ENCODE measurements at places on chromosomes 13 and 19. TPM values are rescaled to one million over a fixed set of nuclear protein-coding genes. Genes with fewer than 3 reads are reported as not detected.

DNA sequence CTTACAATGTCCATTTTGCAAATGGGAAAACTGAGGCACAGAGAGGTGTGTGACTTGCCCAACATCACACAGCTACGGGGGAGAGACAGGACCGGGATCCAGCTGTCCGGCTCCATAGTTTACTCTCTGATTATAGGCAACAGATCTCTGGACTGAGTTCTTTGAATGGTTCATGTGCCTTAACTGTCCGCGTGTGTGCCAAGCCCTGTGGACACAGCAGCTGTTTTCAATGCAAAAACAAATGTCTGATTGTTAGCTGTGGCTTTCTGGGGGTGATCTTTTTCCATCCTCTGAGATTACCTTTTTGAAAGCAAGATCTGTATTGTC, 94.1 kb downstream of the KL start:
- ATAC-seq = no peak

GRCh38 chr13:35698911-35699576, 222.6 kb upstream of the MAB21L1 start:
- ATAC-seq = peak; percentile 36

DNA sequence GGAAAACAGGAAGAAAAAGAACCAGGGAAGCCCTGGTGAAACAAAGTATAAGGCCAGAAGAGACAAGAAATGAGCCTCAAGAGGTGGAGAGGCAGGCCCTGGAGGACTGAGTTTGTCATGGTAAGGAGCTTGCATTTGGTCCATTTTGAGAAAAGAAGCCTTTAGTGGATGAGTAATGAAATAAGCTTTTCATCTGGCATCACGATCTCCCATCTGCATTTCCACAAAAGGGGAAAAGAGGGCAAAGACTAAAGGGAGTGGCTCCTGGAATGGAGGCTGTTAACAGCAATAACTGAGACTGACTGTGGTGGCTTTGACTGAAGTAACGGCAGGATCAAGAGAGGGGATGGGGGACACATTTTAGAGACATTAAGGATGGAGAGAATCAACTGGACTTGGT, 148.8 kb upstream of the NBEA start:
- no peak for ATAC-seq

DNA sequence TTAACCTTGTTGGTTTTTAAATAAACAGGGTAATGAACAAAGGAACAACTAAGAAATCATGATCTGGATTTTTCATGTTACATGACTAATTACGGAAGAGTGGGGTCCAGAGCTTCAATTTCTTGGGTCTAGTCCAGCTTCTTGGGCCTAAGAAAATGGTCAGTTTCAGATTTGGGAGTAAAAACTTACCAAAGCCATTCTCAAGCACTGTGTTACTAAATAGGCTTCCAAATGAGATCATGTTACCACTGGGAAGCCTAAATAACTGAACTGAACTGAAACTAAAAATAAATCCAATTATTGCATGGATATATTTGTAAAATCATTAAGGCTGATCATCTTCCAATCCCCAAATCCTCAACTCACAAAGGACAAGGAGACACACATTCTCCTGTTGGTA, 13.9 kb downstream of the TBC1D4 start:
- no peak for ATAC-seq

The CELF5 gene
- total RNA-seq = not detected

- ATAC-seq = peak; percentile 32
Measured at GRCh38 chr13:98751861-98752466, 508 bp downstream of the SLC15A1 start.

The RNF225 gene
- total RNA-seq = 1.5 TPM

The ZNF560 gene
- total RNA-seq = not detected

GRCh38 chr19:43441716-43442115, 23.7 kb downstream of the LYPD3 start:
- no peak for ATAC-seq

DNA sequence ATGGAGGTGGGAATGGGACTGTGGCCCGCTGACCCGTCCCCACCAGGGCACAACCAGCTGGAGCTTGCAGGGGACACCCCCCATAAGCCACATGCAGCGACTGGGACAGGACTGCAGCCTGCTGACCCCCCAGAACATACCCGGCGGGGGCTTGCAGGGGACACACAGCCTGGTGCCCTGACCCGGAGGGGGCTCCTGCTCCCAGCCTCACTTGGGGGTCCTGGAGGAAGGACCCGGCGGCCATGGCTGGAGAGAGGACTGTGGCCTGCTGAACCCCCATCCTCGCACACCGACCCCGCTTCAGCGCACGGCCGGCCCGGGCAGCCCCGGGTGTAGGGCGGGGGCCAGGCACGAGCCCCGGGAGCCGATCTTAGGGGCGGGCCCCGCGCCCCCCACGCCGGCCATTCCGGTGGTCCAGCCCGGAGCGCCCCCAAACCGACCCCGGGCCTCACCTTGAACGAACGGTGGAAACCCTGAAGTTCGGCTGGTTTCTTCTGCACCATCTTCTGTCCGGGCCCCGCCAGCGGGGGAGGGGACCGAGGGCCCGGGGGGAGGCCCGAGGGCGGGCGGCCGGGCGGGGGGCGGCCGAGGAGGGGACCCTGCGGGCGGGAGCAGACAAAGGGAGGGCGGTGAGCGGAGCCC, 574 bp downstream of the MKNK2 start:
- ATAC-seq = peak; percentile 1

The C13orf42 gene
- total RNA-seq = 0.46 TPM

The SLC10A2 gene
- total RNA-seq = not detected

The RASAL3 gene
- total RNA-seq = 1.6 TPM

The FGF9 gene
- total RNA-seq = 1.6 TPM

DNA sequence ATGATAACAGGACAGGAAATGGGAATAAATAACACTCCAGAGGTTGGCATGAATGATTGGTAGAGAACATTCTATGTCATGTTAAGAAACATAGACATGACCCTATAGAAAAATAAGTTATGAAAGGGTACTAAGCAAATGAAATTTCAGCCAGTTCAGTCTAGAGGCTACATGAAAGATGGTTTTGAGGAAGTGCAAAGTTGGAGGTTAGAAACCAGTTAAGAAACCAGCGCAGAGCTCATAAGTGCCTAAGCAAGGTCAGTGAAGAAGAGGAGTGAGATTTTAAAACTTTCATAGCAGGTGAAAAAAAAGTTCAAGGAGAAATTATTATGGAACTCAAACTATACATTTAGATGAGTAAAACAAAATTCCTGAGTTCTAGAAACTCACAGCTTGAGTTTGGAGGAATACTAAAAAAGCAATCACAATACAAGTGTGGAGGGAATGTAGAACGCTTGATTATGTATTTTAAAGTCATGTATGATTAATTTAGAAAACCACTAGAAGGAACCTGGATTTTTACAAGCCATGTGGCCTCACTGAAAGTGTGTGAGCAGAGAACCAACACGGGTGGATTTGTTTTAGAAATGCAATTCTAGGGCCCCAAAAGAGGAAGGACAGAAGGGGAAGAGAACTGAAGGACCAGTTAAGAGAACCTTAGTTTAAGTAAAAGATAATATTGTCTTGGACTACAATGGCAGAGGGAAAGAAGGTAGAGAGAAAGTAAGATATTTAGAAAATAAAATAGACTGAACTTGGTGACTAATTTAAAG, 162.4 kb downstream of the PCDH20 start:
- ATAC-seq = no peak

DNA sequence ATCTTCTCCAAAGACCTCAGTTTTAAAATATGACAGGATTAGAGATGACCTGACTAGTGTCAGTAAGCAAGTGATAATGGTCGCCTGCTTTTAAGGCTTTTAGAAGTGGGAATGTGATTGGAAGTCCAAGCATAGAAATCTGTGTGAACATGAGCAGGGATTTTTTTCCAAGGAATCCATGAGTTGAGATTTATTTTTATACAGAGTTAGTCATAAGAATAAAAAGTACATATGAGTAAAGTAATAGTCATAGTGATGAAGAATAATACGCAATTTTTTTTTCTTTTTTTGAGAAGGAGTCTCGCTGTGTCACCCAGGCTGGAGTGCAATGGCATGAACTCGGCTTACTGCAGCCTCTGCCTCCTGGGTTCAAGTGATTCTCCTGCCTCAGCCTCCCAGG, 1.6 kb downstream of the ZNF546 start:
- ATAC-seq = no peak

- no peak for ATAC-seq
Measured at GRCh38 chr19:57675881-57676280, 5.9 kb upstream of the ZNF551 start.

The APOC4 gene
- not detected for total RNA-seq

DNA sequence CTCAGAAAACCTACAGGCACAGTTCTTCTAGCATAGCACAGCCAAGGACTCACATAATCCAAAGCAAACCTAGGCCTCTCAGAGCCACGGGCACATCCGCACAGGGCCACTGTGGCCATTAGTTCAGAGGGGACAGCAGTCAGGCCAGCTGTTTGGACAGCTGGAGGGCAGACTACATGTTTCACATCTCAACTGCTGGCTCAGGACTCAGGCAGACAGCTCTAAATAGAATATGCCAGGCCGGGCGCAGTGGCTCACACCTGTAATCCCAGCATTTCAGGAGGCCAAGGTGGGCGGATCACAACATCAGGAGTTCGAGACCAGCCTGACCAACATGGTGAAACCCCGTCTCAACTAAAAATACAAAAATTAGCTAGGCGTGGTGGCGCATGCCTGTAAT, 26.8 kb downstream of the SAFB2 start:
- ATAC-seq = no peak

The KL gene
- 6.6 TPM for total RNA-seq

DNA sequence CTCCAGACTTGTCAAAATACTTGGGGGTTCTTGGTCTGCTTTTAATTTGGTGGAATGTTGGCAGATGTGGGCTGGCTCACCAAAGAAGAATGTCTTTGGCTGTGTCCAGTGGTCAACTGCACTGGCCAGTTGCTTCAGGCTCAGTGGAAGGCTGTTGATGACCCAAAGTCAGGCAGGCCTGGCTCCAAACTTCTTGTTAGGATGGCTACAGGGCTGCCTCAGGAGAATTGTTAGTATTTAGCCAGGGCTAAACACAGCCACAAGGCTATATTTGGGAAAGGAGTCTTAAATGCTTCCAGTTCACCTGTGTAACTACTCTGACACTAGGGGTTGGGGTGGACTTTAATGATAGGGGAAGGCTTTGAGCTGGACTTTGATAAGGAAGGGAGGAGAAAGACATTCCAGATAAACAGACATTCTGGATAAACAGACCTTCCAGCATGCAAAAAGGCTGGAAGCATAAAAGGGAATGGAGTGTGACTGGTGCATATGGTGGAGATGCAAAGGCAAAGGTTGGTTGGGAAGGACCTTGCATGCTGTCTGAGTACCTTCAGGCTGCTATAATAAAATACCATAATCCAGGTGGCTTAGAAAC, 116.8 kb downstream of the FOXO1 start:
- ATAC-seq = peak; percentile 81
